ENCODE measurements at places on chromosomes 12 and 14.

- peak; percentile 32 for DNase-seq
These were observed 7.6 kb upstream of the AEBP2 start for GRCh38 chr12:19431407-19432308.

DNA sequence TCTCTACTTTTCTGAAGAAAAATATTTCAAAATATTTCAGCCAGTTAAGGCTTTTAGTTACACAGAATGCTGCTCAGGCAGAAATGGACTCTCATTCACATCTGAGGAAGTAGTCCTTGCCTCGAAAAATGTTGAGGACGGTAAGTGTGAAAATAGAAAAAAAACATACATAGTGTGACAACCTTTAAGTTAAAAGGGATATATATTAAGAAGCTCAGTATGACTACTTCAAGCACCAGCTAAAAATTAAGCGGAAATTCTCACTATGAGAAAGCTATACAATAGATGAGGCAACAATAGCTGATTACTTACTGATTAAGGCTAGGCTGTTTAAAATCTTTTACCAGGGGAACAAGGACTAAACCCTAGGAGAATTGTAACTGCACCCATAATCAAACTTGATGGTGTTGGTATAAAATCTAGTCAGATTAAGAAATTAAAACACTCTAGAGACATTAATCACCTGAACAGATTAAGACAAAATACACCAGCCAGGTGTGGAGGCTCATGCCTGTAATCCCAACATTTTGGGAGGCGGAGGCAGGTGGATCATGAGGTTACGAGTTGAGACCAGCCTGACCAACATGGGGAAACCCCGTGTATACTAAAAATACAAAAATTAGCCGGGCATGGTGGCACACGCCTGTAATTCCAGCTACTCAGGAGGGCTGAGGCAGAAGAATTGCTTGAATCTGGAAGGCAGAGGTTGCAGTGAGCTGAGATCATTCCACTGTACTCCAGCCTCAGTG, 53.9 kb downstream of the HNRNPC start:
- DNase-seq: no peak

DNA sequence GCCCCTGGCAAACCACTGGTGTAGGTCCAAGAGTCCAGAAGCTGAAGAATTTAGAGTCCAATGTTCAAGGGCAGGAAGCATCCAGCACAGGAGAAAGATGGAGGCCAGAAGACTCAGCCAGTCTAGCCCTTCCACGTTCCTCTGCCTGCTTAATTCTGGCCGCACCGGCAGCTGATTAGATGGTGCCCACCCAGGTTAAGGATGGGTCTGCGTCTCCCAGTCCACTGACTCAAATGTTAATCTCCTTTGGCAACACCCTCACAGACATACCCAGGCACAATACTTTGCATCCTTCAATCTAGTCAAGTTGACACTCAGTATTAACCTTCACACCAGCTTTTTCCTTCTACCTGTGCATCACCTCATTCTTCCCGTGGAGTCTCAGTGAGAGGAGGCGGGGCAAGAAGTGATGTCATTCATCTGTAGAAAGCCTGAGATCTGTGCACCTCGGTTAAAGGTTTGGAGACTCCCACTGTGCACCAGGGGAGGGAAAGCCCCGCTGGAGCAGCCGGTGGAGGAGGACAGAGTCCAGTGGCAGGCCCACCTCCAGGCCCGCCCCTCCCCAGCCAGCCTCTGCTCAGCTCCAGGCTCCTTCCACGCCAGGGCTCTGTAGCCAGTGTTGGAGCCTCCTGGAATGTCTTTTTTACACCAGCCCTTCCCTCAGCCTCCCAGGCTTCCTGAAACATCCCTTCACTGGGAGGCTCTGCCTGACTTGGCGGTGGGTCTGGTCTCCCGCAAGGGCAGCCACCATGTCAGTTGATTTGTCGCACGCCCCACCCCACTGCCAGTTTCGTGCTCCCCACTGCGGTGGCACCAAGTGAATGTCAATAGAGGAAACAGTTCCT, 80.1 kb upstream of the DYNC1H1 start:
- no peak for DNase-seq

DNA sequence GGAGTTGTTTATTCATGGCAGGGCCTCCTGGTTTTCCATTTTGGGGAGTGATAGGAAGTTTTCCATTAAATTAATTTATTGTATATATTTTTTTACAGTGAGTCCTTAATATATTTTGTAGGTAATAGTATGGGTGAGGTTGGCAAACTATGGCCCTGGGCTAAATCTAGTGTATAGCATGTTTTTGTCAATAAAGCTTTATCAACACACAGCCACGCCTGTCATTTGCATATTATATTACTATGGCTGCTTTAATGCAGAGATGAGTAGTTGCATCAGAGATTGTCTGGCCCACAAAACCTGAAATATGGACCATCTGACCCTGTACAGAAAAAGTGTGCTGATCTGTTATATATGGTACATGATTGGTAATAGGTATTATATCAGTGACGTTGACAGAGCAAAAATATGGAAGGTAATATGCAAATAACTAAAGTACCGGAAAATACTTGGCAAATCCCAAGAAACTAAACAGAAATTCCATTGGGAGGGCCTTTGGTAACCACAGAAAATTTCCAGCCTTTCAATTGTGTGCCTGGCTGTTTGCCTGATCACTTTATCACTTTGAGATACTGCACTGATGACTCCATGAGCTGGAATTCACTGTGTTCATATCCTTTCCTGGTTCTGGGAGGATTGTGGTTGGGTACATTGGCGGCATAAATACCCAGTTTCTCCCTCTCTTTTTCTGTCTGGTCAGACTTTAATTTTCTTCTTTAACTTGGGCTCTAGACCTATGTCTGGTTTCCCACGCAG, 61.7 kb upstream of the RFLNA start:
- peak; percentile 91 for DNase-seq

DNA sequence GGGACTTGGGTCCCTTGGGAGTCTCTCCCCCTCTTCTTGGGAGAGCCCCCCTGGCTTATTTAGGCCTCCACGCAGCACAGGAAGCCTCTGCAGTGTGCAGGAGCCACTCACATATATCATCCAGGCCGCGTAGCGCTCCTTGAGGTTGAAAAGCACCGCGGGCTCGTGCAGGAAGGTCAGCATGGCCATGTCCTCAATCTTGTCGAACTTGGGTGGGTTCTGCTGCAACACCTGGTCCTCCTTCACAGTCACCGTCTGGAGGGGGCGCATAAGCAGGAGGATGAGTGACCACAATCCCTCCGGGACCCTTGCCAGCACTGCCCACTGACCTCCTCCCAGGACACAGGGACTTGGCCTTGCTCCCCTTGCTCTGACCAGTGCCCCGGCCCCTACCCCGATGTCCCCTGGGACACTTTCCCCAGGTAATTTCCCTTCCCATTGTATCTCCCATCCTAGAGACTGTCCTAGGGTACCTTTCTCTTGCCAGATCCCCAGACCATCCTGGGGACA, 2.5 kb downstream of the MYH6 start:
- DNase-seq: no peak

DNA sequence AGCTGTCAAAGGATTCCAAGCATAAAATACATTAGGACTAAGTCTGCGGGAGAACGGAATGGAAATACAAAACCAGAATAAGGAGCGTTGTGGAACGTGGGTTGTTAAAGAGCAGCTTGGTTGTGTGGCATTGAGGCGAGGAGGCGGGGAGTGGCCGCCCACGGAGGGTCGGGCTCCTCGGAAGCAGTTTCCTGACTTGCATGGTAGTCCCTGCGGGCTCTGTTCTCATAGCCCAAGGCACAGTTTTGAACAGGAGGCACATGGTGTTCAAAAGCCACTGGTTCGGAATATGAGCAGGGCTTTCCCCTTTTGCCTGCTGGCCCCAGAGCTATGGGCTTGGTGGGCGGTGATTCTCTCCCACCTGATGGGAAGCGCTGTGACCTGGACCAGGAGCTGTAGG, 12.2 kb downstream of the DDX51 start:
- no peak for DNase-seq

DNA sequence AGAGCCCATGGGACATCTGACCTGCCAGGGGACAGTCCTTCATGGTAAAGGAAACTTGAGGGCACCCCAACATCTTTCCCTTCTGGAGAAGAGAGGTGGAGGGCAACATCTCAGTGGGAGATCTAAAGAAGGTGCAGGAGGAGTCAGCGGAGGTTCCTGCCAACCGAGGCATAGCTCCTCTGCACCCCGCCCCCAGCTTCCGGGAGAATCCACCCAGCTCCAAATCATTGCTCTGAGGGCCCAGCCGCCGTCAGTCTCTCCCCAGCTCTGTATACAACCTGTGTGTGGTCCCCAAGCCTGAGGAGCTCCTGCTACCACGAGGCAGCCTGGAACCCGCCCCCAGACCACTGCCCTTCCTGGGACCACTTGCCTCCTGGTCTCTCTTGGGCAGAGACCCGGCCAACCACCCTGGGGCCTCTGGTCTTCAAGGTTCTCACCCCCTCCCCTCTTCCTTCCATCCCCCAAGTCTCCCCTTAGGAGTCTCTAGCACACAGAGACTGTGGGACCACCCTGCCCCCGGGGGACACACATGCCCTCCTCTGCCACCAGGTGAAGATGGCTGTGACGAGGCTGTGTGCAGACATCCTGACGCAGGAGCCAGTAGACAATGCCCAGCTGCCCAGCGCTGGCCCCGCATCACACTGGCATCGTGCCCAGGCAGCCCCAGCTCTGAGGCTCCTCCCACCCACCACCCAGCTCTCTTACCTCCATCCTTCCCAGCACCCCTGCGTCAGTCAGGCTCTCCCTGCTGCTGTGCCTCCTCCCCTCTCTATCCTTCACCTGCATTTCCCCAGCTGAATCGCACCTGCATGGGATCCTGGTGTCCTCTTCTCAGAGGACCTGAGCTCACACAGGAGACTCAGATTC, 13.0 kb upstream of the NUDT14 start:
- DNase-seq: no peak

DNA sequence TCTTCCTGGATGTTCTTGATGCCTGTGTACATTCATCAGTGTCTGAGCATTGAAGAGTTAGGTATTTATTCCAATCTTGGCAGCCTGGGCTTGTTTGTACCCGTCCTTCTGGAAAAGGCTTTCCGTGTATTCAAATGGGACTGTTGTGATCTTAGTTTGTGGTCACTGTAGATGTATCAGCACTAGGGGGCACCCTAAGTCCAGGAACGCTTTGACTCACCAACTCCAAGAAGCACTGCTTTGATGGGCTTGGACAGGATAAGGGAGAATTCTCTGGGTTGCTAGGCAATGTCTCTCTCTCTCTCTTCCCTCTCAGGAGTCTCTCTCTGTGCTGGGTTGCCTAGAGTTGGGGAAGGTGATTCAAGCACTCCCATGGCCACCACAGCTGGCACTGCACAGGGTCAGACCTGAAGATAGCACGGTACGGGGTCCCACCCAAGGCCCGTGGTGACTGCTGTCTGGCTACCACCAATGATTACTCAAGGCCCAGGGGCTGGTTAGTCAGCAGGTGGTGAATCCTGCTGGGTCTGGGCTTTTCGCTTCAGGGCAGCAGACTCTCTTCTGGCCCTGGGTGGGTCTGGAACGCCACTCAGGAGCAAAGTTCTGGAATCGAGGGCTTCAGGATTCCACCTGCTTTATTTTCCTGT, 211.1 kb upstream of the RGS6 start:
- peak; percentile 80 for DNase-seq

GRCh38 chr14:101589486-101590015, 28.3 kb downstream of the DIO3 start:
- DNase-seq: no peak

DNA sequence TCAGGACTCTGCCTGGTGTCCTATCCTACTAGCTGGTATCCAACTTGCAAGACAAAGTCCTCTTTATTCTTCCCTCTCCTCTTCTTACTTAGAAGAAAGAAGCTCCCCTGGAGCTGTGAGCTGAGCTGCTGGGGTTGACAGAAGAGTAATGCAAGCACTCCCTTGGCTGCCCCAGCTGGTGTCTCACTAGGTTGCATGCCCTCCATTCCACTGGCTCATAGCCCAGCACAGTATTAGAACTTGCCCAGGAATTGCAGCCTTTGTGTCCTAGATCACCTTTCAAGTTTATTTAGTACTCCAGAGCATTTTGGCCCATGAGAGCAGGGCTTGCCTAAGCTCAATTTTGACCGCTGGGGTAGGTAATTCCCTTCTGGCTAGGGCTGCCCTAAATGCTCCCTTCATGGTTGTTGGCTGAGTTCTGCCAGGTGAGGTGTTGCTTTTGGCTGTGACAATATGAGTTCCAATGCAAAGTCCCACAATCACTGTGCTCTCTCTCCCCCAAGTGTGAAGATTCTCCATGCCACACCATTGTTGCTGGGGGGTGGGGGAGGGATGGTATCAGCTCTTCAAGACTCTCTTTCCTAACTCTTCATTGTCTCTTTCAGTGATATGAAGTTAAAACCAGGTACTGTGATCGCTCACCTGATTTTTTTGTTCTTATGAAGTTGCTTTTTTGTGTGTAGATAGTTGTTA, 317.4 kb upstream of the DDHD1 start:
- no peak for DNase-seq

DNA sequence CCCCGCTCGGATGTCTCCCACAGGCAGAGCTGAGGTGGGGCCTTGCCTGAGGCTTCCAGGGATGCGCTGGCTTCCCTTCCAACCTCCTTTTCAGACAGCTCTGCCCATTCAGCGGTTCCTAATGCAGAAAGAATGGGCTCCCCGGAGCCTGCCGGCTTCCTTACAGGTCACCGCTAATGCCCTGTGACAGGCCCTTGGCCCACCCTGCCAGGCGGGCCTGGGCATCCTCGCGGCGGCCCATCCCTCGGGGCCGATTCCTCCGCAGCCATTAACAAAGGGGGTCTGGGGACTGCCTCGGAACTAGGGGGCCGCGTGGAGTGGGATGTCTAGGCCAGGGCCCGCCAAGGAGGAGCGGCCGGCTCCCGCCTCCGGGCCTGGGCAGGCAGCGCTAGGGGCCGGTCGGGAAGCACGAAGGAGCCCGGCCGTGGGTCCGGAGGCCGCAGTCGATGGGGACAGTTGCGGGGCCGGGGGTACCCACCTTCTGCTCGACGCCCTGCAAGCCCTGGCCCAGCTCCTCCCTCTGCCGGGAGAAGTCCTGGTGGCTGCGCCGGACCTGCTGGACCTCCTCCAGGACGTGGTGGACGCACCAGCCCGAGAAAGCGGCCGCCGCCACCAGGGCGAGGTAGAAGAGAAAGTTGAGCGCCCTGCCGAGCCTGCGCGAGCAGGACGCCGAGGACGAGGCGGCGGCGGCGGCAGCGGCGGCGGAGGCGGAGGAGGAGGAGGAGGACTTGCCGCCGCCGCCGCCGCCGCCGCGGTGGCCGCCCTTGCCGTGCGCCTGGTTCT, 738 bp downstream of the CKAP4 start:
- DNase-seq: peak; percentile 70

DNA sequence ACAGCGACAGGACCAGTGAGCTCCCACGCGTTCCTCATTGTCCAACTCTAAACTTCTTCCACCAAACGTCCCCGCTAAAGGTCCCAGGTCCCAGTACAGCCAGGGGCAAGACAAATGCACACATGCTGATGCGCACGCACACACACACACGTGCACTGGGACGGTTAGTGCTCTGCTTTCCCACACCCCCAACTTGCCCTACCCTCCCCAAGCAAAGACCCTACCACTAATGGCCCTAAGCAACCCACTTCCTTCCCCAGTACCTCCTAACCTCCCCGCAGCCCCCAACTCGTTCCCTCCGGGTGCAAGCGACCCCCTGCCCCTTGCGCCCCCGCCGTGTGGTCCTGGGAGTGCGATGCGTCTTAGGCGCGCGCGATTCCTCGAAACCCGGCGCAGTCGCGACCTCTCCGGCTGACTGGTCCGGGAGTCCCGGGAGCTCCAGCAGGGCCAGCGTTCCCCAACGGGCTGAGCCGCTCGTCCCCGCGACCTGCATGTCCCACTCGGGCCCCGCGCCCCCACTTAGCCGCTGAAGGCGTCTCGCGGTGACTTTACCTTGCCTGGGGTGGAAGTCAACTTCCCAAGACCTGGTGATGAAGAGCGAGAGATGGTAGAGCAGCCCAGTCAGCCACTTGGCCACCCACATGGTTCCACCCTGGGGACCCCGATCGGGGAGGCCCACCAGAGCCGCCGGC, 578 bp downstream of the ADAMTS20 start:
- no peak for DNase-seq

GRCh38 chr14:99133636-99134515, 138.1 kb downstream of the BCL11B start:
- DNase-seq: no peak

All from ELR (cell line).